ENCODE measurements at places on chromosomes 12 and 14. TPM values are rescaled to one million over a fixed set of nuclear protein-coding genes. Genes with fewer than 3 reads are reported as not detected.

DNA sequence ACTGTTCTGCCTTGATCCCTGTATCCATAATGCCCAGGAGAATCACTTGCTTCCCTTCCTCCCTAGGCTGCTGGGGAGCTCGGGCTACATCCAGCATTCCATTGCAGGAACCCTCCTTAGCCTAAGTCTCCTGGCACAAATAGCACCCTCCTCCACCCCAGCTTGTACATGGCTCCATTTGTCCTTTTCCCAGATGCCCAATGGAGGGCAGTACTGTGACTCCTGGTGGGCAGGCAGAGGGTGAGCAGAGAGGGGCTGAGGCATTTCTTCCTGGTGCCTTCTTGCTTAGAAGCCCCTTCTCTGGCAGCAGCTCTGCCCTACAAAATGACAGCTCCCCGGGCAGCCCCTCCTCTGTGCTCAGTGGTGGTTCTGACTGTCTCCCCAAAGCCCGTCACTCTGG, 86.5 kb downstream of the RBM19 start:
- DNase-seq, result no peak

DNA sequence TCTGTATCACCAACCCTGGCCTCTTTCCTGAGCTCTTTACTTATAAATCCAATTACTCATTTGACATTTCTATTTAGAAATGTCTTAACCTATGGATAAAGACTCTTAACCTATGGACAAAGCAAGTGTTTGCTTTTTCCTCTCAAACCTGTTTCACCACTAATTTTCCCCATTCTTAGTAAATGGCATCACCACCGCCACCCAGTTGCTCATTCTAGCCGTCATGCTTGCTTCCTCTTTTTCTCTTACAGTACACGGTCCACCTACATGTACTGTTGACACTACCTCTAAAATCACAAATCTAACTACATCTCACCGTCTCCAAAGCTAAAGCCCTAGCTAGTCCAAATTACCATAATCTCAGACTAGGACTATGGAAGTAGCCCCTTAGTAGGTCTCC, 60.0 kb downstream of the CAPS2 start:
- DNase-seq, result no peak

DNA sequence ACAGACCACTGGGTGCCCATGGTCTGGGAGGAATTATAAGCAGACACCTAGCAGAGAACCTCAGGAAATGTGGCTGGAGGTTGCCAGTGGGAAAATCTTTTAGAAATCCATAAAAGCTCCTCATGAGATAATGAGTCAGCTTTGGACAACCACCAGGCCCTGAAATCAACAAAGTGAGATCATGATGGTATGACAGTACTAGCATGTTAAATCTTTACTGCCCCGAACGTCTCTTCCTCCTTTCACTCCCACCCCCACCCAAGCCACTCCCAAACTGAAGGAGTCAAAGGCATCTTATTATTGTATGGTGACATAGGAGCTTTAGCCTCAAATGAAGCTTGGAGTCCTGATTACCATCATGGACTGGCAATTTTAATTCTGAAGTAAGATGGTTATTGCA, 240.0 kb downstream of the DIO2 start:
- DNase-seq, result no peak

- no peak for DNase-seq
Measured at GRCh38 chr12:89354612-89355067, 2.3 kb upstream of the DUSP6 start.

DNA sequence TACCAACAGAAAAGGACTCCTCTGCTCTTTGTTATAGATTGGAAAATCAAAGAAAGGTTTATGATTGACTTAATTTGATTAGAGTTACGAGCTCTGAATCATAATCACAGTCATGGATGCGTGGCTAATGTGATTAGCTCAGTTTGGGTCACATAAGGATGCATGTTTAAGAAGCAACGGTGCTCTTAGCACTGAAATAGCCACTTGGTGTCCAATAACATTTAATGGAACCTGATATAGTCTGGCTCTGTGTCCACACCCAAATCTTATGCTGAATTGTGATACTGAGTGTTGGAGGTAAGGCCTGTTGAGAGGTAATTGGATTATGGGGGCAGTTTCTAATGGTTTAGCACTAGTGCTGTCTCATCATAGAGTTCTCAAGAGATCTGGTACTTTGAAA, 501.6 kb downstream of the SLC6A15 start:
- no peak for DNase-seq

GRCh38 chr12:100699209-100699608, 95.4 kb upstream of the ANO4 start:
- DNase-seq, result no peak

DNA sequence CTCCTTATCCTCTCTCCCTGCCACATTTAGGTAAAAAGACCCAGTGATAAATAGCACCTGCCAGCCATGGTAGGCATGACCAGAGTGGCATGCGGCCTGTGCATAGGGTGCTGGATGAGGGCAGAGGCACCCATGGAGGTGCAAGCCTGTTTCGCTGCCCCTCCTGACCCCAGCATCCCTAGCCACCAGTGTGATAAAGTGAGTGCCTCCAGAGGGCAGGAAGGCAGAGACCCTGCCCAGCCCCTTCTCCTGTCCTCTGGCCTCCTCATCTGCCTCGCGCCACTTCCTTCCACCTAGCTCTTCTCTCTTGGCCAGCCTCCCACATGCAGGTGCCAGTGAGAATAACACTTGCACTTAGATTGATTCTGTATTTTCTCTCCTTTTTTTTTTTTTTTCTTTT, 108.3 kb upstream of the FUT8 start:
- DNase-seq, result no peak

DNA sequence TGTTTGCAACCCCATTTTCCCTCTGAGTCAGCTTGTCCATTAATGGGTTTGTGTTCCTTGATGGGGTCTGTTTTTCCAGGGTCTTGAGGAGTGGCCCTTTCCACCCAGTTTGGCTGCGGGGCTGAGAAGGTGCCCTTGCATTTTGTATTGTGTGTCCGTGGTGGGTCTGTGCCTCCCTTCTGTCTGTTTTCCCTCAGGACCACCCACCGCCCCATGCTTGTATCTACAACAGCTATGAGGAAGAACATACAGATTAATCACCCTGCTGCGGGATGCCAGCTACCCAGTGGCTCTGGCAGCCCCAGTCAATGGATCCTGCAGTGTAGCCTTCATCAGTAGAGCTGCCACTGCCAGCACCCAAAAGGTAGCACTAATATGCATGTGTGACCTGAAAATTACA, 235.7 kb downstream of the CACNA1C start:
- DNase-seq, result no peak

DNA sequence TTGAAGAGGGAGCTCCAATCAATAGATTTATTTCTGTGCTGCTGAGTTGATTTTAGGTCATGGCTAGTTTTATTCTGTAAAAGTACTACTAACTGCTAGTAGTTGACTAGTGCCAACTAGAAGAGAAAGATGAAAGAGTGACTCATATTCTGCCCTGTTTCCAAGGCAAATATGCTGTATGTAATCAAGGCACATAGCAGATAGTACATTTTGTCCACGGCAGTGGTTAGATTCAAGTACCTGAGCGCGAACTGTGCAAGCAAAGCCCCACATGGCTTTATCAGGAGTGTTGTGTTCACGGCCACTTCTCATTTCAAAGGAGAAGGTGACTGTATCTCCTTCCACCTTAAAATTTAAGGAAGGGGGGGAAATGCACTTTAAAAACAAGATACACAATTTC, 126.8 kb downstream of the TRAFD1 start:
- no peak for DNase-seq

GRCh38 chr12:51751661-51752060, 96.9 kb downstream of the FIGNL2 start:
- no peak for DNase-seq

DNA sequence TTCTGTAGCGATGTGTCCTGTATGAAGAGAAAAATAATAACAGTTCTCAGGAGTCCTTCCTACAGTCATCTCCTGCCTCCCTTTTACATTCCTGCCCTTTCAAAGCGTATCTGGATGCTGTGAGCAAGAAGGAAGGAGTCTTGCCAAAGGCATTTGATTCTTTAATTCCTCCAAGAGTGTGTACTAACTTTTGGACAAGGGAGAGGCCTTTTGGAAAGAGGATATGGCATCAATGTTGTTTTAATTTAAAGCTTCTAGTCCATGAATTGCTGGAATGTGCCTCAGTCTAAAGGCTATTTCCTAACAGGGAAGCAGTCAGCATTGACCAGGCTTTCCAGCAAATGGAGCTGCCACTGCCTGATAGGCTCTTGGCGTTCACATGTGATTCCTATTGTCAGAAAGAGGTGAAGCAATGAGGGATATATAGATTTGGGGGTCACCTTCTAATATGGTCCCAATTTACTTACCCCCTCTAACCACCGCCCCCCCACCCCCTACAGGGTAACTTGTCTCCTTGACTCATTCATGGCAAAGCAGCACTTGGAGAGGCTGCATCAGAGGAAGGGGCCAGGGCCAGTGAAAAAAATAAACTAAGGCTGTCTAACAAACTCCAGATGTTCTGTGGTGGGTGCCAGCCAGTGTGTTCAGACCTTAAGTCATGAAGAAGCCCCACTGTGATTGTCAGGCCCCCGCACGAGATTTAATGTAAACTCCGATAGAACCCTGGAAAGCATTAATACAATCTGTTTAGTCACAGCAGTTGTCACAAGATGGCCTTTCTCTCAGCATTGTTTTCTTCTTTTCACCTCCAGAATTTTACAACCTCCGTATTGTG, 220.3 kb downstream of the FBXL14 start:
- no peak for DNase-seq

GRCh38 chr14:59207506-59207933, 19.1 kb downstream of the DAAM1 start:
- DNase-seq, result no peak

DNA sequence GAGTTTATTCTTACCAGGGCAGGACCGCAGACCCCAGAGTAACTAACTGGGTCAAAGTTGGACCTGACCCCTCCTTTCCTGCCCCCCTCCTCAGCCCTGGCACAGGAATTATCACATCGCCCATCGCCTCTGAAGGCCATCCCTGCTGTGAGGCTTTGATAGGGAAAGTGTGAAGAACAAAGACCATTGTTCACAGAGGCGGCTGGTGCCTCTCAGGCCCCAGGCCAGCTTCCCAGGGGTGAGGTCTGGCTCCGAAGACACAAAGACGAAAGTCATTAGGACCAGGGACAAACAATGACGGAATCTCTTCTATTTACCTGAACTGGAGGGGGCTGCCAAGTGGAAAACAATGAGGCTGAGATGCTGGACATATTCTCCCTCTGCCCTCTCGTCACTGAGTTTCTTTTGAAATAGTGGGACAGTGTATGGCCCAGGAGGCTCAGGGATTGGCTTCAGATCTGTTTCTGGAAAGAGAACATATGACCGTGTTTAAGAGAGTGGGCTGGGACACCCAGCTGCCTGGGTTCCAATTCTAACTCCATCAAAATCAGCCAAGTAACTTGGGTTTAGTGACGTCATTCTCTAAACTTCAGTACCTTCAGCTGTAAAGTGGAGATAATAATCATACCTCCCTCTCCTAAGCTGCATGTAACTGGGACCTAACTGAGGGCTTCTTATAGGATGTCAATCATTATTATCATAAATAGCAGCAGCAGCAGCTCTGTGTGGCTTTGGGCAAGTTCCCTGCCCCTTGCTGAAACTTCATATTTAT, 769.4 kb downstream of the MED13L start:
- DNase-seq, result no peak

- DNase-seq, result no peak
Measured at GRCh38 chr12:28057856-28058615, 85.5 kb upstream of the PTHLH start.

DNA sequence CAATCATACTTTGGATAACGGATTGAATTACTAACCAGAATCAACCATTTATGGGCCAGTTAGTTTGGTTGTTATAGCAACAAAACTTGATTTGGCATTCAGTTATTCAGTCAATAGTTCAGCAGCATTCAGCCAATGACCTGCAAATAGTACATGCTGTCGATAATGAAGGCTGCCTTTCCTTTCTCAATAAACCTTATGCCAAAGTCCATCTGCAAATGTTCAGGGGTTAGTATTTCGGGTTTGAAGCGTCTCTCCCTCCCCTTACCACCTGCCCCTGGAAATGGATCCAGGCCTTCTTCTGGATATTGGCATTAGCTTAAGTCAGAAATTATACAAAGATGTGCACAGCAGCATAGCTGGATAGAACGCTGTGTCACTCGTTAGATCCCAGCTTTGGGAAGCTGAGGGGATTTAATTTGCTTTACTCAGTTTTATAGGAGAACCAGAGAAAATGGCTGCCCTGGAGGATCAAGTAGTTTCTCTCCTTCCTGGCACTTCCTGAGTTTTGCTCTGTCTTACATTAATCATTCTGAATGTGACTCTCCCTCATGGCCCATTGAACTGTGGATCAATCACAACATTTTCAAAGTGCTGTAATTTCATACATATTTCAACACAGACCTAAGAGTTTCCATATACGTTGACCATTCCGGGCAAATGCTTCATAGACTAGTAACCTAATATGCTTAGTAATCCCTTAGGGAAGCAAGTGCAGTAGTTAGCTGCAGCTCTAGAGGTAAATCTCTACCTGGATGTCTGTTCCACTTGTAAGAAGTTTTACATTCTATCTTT, 46.7 kb upstream of the PTPRR start:
- DNase-seq, result no peak

- DNase-seq, result no peak
Measured at GRCh38 chr14:95322651-95323050, 2.9 kb upstream of the CLMN start.

DNA sequence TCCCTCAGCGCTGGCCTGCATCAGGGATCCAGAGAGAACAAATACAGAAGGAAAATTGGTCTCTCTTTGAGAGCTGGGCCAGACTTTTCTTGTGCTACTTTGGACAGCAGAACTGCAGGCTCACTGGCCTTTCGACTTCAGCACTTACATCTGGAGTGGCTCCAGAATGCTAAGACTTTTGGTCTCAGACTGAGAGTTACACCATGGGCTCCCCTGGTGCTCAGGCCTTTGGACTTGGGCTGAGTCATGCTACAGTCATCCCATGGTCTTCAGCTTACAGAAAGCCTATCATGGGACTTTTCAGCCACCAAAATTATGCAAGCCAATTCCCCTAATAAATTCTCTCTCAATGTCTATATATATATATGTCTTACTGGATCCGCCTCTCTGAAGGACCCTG, 9.0 kb upstream of the CD163 start:
- no peak for DNase-seq

G2E3 gene
- total RNA-seq, result 19.1 TPM

GARIN6 gene
- not detected for total RNA-seq

CPNE6 gene
- total RNA-seq, result not detected

A2M gene
- total RNA-seq, result 1.6 TPM

RCOR1 gene
- total RNA-seq, result 14.9 TPM

Data from CD8-positive, alpha-beta memory T cell (primary cell).